ENCODE measurements at places on chromosomes 16 and 17.

- no peak for DNase-seq
Observed at GRCh38 chr17:78917451-78918275, 7.5 kb downstream of the TIMP2 start.

DNA sequence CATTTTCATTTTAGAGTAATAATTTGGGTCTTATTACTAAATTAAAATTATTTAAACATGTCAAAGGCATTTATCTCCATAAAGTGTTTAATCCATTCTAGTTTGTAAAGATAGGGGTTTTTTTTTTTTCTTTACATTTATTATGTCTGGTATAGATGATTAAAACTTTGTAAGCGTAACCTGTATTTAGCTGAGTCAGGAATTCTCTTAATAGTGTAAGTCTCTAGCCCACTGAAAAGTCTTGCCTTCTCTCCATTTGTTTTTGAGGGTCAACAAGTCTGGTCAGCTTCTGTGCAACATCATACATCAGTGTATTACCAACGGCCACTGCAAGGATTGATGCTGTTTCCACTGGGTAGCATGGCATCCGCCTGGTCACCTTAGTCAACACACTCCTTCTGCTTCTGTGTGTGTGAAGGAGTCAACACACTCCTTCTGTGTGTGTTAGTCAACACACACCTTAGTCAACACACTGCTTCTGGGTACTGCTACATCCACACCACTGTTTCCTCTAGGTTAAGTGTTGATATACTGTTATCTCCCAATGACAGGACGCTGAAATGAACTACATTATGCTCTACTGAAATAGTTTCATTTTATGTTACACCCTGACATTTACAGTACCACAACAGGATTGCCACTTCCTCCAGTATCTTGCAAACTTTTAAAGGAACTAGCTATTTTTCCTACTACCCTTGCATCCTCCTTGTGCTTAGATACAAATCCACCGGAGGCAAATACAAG is 37.3 kb upstream of the VWA3A start:
- DNase-seq, result no peak

DNA sequence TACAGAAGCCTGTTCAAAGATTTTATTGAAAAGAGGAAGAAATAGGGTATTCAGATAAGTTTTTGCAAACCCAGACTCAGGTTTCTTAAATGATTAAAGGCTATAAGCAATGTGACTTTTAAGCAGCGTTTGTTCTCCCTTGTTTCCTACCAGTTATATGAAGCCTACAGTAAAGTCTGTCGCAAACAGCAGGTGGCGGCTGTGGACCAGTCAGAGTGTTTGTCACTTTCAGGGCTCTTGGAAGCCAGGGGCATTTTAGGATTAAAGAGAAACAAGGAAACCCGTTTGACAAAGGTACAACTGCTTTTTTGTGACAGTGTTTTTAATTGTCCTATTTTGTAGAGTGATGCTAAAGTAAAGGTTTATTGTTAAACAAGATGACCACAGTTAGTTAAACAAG is 7.7 kb upstream of the RARA start:
- DNase-seq, result no peak

DNA sequence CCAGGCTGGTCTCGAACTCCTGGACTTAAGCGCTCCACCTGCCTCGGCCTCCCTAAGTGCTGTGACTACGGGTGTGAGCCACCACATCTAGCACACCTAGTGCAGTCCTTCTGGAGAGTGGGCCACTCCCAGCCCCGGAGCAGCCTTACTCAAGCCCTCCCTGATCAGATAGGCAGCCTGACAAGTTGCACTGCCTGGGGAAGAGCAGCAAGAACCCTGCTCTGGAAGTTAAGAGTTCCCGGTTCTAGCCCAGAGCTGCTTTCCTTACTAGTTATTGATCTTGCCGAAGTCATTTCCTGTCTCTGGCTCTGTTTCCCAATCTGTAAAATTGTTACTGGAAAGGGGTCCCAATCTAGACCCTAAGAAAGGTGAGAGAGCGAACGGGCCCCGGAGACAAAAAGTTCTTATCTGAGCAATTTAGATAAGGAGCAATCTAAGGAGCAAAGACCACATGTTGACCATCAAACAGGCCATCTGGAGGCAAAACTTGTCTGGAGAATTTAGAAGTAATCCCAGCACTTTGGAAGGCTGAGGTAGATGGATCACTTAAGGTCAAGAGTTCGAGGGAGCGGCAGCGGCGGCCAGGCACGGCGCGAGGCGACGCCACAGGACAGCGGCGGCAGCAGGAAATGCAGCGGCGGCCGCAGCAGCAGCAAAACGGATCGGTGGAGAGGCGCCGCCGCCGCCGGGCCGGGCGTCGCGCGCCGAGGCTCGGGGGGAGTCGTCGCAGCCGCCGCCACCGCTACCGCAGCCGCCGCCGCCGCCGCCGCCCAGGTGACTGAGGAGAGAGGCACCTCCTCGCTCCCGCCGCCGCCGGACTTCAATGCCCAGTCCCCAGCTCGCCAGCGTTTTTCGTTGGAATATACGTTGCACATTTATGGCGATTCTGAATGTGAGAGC is 4.3 kb upstream of the NAGLU start:
- DNase-seq, result peak; percentile 58

DNA sequence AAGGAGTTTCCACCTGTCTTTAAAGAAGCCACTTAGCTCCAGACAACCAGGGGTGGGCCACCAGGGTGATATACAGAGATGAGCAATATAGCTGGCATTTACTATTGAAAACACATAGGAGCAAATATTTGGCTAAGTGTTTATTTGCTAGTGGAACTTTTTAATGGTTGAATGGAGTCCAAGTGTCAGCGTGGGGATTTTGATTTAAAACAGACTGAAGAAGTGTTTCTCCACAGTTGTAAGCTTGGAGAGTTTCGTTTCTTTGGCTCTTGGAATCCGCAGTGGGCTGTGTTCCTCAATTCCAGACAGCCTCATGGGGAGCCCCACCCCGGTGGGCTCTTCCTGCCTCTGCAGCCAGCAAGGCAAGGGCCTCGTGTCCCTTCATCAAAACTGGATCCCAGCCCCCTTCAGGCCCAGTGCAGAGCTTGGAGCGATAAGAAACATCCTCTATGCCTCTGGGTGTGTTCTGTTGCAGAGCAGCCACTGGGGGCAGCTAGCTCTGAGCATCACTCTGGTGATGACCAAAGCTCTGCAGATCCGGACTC is 36.1 kb downstream of the NOG start:
- no peak for DNase-seq

- peak; percentile 14 for DNase-seq
Observed at GRCh38 chr17:37742116-37742761, 2.6 kb downstream of the HNF1B start.

DNA sequence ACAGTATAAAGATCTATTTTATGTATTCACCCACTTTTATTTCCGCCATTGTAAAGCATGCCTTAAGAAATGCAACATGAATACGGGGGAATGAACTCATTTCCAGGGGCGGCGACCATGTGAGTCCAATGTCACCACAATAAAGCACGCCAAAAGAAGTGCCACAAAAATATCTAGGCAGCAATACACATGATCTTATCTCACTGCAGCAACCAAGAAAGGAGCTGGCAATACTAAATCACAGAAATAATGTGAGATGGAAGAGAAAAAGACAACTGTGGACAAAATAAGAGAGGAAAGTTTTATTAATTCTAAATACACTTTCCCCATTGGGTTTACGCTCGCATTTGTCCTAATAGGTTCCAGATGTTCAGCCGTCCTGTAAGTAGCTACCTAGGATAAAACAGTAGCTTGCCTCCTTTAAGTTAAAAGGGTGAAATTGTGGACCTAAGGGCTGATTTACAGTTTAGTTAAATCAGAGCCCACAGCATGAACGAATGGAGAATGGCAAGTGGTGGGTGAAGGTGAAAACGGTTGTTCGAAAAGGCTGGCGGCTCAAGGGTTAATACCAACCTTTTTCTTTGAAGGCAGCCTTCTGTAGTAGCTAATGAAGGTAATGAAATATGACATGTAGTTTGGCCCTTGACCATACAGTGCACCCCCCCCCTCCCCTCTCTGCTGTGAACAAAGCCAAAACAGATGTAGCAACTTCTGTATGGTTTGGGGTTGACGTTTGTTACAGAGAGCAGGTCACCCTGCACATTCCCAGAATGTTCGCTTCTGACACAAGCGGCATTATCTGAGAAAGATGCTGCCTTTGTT is 504.2 kb upstream of the PSMD7 start:
- no peak for DNase-seq

GRCh38 chr16:69820926-69821541 is 58.9 kb downstream of the WWP2 start:
- no peak for DNase-seq

GRCh38 chr16:78405833-78406232 is 306.4 kb downstream of the WWOX start:
- DNase-seq, result no peak

DNA sequence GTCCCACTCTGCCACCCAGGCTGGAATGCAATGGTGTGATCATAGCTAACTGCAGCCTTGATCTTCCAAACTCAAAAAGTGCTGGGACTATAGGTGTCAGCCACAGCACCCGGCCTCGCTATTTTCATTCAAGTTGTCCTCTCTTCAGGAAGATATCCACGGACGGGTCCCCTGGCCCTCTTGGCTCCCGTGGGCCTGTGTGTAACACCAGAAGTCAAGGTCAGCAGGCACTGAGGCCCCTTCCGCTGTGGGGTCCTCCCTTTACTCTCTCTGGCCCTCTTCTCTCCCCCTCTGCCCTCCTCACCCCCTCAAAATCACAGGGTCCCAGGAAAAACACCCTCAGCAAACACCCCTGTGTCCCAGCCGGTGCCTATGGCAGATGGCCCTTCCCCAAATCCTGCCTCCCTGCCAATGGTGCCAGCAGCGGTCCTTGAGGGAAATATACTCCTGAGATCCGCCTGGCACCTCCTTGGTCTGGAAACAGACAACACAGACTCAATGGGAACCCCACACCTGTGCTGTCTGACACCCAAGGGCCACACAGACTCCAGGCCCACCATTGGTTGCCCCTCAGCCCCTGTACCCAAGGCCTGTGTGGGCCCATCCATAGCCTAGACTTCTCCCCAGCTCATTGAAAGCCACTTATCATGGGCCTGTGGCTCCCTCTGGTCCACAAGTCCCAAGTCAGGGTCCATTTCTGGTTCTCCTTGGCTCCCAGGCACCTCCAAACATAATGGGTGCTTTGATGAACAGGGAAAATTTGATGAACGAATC is 221.5 kb downstream of the ZNF423 start:
- no peak for DNase-seq

GRCh38 chr17:63696381-63696961 is 3.5 kb downstream of the LIMD2 start:
- DNase-seq, result peak; percentile 45

- no peak for DNase-seq
Observed at GRCh38 chr16:86227801-86228200, 282.5 kb upstream of the FOXF1 start.

All from activated CD4-positive, alpha-beta T cell treated with anti-CD3 and anti-CD28 coated beads, Interleukin-2, amount 50 U/mL, for 48 hours (primary cell).